ENCODE measurements at places on chromosomes 13 and 19.

DNA sequence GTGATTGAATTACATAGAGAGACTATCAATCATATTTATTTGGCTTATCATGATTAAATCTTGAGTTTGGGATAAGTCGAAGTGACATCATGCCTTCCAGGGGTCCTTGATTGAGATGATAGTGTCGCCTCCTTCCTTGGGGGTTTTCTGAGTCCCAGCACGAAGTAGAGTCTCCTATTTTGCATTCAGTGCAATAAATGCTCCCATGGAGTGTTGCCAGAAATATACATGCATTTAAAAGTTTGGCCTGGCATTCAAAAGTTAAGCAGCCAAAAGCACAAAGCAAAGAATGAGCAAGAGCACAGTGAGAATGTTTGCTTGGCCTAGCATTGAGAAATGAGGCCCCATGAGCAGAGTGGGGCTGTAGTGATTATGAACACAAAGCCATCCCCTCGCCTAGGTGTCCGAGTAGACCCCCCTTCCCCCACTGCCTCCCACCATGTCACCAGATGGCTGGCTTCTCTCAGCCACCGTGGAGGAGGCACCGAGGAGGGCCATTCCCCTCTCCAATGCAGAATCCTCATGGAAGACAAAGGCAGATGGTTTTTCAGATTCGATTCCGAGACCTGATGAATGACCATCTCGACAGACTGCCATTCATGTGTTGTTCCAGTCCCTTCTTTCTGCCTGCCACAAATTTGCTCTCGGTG, 58.8 kb upstream of the UBL3 start:
- DNase-seq: no peak

GRCh38 chr13:103852036-103852435, 785.8 kb upstream of the SLC10A2 start:
- no peak for DNase-seq

DNA sequence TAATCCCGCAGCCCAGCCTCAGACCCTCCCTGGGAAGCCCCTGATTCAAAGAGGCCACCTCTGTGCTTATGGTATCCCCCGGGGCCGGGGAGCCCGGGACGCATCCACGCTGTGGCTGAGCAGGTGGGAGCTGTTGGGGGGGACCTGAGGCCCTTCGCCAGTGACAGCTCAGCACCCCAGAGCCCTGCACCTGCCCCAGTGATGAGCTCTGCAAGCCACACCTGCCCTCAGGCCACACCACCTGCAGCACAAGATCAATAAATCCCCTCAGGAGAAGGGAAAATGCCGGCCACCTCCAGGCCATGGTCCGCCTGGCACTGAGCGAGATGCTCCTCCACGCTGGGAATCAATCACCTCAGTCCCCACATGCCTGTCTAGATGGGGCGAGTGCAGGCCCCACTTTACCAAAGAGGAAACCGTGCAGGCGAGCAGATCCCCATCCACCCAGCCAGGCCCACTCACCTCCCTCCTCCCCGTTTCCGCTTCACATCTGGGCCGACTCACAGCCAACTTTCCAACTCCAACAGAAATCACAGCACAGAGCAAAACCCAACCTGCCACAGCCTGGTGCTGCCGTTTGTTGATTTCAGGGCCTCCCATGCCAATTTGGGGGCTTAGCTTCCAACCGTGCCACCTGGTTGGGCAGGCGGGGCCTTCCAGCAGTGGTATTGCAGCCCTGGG, 12.8 kb downstream of the MOB3A start:
- no peak for DNase-seq

GRCh38 chr19:16876904-16877361, 11.9 kb upstream of the F2RL3 start:
- no peak for DNase-seq

- no peak for DNase-seq
These were observed 32.3 kb downstream of the TMPRSS9 start for GRCh38 chr19:2392366-2392765.

DNA sequence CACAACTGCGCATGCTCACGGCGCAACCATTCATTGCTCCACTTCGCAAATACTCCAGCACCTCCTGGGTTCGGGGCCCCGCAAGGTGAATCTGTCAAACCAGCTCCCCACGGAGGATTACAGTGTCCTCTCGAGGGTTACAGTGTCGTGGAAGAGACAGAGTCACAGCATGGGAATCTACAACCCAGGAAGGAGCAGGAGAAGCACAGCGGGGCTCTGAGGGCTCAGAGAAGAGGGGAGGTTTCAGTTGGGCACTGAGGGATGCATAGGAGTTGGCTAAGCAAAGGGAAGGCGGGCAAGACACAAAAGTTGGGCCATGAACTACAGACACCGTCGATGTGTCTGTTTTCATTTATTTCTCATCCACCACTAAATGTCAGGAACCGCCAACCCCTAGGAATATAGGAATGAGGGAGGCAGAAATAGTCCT, 1.0 kb upstream of the GTF2F1 start:
- no peak for DNase-seq

DNA sequence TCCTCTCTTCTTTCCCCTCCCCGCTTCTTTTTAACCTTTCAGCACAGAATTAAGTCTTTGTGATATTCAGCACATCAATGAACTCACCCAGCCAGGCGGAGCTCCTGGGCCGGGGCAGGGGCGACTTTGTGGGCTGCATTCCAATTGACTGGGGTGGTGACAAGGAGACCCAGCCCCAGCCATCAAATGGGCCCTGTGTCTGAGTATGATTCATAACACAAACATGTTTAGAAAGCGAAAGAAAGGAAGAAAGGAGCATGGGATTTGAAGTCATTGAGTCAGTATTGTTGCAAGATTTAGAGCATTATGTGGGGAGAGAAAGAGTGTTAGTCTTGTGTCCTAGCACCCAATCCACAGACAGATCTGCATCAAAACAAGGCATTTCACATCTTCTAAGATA, 185.3 kb downstream of the LHFPL6 start:
- no peak for DNase-seq

DNA sequence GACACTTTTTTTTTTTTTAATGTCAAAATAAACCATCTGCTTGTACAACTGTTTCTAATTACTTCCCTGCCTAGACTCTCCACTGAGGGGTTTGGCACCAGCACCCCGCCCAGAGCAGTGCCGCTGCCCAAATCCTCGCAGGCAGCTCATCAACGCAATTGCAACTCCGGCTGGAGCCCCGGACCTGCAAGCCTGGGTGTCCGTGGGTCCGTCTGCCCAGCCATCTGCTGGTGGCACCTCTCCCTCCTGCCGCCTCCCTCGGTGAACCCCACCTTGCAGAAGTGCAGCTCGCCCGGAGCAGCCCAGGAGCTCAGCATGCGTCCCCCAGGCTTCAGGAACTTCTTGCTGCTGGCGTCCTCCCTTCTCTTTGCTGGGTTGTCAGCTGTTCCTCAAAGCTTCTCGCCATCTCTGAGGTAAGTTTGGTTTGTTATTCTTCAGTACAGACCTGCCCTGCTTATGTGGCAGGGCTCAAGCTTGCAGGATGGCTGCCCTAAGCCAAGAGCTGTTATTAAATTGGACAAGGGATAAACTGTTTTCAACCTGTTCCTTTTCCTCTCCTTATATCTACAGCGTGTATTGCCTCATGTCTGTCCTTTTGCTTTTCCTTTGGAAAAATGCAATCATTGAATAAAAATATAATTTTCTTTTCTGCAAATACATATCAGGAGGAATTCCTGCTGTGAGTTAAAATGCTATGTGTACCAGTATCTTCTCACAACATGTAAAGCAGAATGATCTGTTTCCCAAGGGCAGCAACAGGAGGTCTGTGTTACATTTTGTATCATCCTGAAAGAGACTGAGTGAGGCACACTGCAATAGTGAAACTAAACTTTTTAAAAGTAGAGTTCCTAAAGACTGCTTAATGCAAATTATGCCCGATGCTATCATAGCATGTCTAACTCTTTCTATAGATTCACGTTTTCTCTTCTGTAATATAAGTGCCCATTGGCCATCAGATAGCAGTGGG, at the start of gene ITGBL1:
Gene ITGBL1 (plus strand): TSS at position 157 of the 967 bp plus-strand sequence. CDS start 159 bp downstream, at position 316.
- no peak for DNase-seq

DNA sequence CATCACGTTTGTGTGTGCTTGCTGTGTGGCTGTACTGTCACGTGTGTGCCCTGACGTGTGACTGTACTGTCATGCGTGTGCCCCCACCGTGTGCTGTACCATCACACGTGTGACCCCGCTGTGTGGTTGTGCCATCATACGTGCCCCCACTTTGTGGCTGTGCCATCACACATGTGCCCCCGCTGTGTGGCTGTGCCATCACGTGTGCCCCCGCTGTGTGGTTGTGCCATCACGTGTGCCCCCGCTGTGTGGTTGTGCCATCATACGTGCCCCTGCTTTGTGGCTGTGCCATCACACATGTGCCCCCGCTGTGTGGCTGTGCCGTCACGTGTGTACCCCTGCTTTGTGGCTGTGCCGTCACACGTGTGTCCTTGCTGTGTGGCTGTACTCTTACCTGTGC, 25.7 kb downstream of the TFDP1 start:
- DNase-seq: no peak

- no peak for DNase-seq
These were observed 54.8 kb downstream of the ABCC4 start for GRCh38 chr13:95246292-95247082.

- DNase-seq: no peak
These were observed at the start of gene PRODH2 for GRCh38 chr19:35812220-35813042. Gene PRODH2 (minus strand): TSS chr19:35812845. CDS start chr19:35812805, 40 bp downstream.

All from substantia nigra (tissue), 51 donors.